ENCODE measurements at places on chromosomes 2 and 18.

DNA sequence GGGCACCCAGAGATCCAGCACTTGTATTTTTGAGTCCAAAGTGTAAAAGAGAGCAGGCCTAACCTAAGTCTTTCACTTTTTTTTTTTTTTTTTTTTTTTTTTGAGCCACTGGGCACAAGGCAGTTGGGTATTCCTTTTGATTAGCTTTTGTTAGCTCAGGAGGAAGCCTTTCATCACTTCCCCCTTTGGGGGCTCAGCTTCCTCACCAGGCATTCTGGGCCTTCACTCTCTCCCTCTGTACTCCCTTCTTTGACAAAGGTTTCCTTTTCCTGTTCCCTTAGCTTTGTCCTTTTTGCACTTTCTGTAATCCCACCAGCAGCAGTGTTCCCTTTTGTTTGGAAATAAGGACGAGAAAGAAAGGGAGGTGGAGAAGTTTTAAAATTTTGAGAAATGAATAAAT is 88.2 kb downstream of the PKP4 start:
- no peak for DNase-seq

DNA sequence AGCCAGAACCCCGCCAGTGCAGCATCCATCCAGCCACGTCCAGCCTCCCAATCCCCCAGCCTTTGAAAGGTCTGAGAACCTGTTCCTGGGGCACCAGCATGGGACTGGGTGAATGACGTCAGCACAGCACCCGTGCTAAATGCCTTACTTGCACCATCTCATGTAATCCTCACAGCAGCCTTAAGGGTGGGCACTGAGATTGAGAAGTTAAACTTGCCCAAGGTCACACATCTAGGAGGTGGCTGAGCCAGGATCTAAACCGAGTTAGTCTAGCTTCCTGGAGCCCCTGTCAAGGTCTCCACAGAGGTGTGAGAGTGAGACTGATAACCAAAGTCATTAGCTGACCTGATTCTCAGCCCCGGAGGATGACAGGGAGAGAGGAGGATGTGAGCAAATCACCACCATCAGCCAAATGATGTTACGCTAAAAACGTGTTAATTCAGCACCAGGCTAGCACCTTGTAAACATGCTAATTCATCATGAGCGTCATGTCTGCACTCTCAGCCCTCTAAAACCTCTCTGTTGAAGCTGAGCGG is 4.6 kb downstream of the CD8A start:
- no peak for DNase-seq

DNA sequence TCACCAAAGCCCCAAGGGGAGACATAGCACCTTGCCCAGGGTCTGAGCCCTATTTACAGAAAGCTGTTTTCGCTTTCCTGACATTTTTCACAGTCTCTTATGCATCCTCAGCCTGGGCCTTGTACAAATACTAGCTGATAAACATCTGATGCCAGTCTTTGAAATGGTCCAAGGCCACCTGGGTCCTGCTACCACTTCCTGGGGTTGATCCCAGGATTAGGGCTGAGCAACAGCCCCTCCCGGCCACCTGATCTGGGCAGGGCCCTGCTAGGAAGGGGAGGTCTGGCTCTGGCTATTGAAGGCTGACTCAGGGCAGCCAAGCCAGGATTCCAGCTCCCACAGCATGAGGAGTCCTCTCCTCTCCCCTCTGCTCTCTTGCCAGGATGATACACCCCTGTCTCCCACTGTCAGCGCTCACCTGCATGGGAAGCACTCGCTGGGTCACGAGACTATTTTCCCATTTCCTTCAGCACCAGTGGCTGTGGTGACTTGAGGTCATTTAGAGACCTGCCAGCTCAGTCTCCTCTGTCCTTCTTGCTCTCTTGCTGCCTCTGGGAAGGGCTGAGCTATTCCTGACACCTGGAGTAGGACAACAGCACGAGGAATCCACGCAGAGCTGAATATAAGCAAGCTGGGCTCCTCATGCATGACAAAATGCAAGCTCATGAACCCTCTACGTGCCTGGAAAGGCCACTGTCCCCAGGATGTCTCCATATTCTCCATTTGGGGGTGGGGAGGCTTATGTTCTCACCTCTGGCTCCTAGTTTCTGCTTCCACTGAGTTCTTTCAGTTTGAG is 53.0 kb upstream of the LGALSL start:
- no peak for DNase-seq

DNA sequence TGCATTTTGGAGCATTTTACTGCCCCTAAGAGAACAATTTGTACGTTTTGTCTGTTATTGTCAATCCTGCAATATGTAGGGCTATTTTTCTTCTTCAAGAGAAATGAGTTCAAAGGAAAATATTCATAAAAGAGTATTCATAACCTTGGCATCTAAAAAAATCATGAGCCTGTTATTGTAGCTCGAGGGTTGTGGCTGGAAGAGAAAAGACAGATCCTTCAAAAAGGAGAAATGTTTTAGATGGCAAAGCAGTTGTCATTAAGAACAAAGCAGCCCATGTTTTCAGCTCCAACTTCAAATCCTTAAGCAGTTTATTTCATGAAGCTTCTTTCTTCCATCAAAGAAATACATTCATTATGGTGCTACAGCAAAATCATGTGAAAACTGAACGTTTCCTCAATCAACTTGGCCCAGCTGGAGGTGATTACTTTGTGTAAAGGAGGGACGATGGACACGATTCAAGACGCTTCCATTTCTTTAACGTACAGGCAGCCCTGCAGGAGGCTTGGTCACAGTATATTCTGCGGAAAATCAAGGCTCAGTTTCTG is 31.4 kb downstream of the QPCT start:
- DNase-seq, result no peak

- no peak for DNase-seq
Measured at GRCh38 chr2:225691711-225692110, 292.2 kb downstream of the NYAP2 start.

DNA sequence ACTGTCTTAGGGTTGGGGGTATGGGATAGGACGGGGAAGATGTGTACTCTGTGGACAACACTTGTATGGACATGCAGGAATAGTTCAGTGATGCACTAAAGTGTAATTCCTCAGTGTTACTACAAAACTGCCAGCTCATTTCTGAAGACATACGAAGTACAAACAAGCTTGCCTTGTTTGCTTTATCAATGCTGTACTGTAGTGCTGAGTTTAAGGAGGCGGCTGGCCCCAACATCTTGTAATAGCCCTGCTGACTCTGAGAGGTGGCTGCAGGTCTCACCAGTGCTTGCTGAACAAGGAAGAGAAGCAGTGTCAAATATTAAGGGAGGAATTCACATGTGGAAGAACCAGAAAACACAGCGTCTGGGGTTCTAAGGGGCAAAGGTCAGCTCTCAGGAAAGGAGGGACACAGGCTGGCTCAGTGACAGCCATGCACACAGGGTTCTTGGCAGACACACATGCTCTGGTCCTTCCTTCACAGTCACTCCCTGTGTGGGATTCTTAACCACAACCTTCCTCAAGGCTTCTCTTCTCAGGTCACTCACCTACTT is 39.8 kb upstream of the EVA1A start:
- no peak for DNase-seq

DNA sequence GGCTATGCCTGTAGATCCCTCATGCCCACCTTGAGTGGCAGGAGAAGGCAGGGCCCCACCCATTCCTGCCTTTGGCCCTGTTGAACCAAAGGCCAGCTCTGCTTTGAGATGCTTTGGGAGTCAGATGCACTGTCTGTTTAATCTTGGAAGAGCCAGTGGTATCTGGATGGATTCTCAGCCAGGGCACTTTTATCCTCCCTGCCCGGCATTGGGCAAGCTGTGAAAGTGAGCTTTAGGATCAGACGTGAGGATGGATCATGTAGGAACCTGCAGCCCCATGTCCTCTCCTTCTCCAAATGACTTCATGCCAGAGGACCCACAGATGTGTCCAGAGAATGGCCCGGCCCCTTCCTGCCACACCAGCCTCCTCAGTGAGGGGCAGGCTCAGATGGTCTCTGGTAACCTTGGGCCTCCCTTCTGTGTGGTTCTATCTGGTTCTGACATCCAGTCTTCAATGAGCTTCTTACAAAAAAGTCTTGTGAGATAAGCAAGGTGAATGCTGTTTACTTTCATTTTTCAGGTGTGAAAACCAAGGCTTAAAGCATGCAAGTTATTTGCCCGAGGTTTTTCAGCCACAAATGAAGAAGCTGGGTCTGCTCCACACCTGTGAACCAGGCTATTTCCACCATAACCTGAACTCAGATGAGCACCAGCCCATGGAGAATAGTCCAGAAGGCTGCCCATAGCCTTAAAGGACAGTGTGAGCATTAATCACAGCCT is 123.8 kb downstream of the KCTD1 start:
- DNase-seq, result no peak

GRCh38 chr2:145356056-145356455 is 836.1 kb upstream of the ZEB2 start:
- DNase-seq, result peak; percentile 14

- DNase-seq, result no peak
Measured at GRCh38 chr2:269356-270030, 4.7 kb downstream of the ACP1 start.

DNA sequence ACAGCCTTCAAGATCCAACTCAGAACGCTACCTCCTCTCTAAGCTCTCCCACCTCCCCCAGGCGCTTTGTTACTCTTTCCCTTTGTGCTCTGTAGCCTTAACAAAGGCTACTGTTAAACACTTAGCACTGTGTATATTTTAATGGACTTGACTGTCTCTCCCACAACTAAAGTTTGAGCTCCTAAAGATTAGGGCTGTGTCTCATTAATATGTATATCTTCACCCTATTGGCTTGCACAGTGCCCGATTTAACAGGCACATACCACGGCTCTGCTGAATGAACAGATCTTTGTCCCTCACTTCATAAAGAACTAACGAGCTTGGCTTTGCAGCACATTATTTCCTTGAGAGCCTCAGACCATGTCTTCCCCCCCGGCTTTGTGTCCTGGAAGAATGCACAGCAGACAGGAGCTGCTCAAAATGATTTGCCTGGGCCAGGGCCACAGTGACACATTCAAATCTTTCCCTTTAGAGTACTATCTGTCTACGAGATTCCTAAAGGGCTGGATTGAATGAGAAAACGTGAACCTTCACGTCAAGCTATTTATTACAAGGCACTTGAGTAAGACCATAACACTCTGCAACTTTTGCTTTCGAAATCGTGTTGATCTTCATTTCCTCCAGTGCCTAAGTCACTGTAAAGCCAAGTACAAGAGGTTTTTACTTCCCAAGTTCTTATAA is 22.1 kb downstream of the ABHD3 start:
- peak; percentile 57 for DNase-seq

DNA sequence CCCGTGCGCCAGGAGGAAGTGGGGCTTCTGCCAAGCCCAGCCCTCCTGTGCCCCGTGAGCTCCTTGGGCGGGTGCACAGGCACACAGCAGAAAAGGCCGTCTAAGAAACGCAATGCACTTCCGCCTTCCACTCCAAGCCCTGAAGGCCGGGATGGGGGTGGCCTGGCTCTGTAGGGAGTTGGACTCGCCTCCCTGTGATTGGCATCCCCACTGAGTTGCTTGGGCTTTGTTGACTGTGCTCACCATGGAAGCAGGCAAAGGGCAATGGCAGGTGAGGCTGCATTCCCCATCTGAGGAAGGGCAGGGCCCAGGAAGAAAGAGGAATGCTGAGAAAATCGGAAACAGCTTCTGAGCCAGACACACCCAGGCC is 66.8 kb downstream of the CRACDL start:
- DNase-seq, result no peak

DNA sequence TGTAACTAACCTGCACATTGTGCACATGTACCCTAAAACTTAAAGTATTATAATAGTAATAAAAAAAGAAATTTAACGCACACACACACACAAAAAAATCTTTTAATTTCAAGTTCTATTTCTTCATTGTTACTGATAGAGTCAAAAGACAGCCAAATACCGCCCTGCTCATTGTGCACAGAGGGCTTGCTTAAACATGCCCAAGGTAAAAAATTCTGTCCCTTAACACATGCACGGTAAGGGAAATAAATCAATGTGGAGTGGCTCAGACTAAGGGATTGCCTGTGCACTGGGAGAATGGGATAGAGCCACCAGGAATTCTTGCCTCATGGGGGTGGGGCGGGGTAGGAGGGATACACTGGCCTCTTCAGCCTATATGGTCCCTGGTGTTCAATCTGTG is 468.0 kb downstream of the NUP35 start:
- DNase-seq, result no peak

DNA sequence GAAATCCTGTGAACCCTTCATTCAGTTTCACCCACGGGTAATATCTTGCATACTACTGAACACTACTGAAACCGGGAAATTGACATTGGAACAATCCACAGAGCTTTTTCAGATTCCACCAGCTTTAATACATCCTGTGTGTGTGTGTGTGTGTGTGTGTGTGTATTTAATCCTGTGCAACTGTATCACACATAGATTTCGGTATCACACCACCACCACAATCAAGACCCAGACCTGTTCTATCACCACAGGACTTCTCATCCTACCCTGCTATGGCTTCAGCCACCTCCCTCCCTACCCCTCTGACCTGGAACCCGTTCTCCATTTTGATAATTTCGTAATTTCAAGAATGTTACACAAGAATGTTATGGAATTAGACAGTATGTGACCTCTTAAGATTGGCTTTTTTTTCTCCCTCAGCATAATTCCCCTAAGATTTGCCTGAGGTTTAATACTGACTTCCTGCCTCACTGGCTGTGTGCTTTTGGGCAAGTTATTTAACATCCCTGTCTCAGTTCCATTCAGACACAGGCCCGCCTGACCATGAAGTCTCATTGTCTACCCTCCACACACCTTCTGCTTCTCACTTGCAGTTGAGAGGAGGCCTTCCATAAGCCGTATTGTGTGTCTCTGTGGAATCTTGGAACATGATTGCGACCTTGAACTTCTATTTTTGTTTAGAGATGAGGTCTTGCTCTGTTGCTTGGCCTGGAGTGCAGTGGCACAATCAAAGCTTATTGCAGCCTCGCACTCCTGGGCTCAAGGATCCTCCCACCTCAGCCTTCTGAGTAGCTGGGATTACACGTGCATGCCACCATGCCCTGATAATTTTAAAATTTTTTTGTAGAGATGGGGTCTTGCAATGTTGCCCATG is 14.4 kb upstream of the TMEM131 start:
- no peak for DNase-seq

DNA sequence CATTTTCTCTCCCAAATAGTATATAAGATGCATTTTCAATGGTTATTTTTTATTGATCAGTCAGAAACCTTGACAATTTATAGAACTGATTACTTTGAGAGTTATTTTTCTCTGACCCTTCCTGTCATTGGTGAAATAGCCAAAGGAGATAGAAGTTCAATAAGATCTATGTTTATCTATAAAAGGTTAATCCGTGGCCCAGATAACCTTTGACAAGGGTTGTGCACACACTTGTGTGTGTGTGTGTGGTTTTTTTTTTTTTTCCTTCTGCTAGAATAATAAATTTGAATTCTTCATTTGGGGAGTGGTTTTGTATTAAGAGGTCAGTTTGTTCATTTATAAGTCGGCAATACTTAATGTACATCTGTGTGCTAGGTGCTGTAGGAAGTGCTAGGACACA is 160.0 kb downstream of the MGAT5 start:
- DNase-seq, result no peak

- DNase-seq, result no peak
Measured at GRCh38 chr2:91442246-91442905, 2750.9 kb downstream of the RPIA start.

- no peak for DNase-seq
Measured at GRCh38 chr2:25437881-25438662, 96.3 kb upstream of the DNMT3A start.

GRCh38 chr2:187554011-187554703 is at the start of gene TFPI:
TSS of gene TFPI (minus strand) at chr2:187554435. CDS start at chr2:187503768, 50,667 bp downstream.
- DNase-seq, result peak; percentile 59

- no peak for DNase-seq
Measured at GRCh38 chr18:12417687-12418086, 10.0 kb downstream of the PRELID3A start.

- no peak for DNase-seq
Measured at GRCh38 chr2:234676783-234677450, 180.0 kb upstream of the ARL4C start.

GRCh38 chr18:79528316-79528695 is 132.6 kb downstream of the NFATC1 start:
- no peak for DNase-seq

- DNase-seq, result peak; percentile 98
Measured at GRCh38 chr18:23452728-23453679, at the start of gene RIOK3. TSS of gene RIOK3 (plus strand) at chr18:23453287. CDS start at chr18:23453440, 153 bp downstream.

Measured in AG20443 (cell line).